Right lung (tissue), 10 donors: ENCODE measurements at places on chromosomes 7 and 10. TPM values are rescaled to one million over a fixed set of nuclear protein-coding genes. Genes with fewer than 3 reads are reported as not detected.

GRCh38 chr10:123202506-123202905, 48.3 kb downstream of the BUB3 start:
- DNase-seq: no peak

DNA sequence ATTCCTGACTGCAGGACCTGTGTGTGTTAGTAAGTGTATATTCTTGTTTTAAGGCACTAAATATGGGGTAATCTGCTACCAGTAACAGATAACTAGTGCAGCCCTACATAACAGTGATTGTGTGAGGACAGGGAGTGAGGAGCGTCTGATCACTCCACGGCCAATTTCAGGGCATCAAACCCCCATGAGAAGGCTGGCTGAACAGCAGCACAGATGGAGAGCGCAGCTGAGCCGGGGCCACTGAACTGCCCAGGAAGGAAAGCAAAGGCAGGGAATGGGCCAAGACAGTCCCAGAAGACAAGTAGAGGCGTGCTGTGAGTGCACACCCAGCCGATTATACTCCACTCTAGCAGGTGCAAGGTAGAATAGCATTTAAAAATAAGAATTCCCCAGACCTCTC, 157.1 kb upstream of the CHST15 start:
- DNase-seq: no peak

DNA sequence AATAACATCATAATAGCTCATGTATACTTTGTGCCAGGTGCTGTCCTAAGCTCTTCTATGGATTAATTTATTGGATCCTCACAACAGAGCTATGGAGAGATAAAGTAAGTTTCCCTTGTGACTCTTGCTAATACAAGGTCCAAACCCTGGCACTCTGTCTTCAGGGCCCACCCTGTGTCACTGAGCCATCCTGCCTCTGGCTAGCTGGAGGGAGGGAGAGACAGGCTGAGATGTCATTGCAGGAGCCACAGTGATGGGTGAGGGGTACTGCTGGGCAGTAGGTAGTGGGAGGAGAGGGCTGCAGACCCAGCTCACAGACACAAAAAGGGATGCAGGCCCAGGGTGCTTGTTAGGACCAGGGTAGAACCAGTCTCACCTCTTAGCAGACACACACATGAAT, 16.9 kb downstream of the GCK start:
- DNase-seq: no peak

GRCh38 chr10:361203-362081, 226.2 kb downstream of the ZMYND11 start:
- no peak for DNase-seq

Gene ENKUR
- 6.9 TPM for polyA plus RNA-seq

Gene VPS26A
- polyA plus RNA-seq: 71.6 TPM

Gene OR2A42
- polyA plus RNA-seq: 5.2 TPM

Gene CRHR2
- polyA plus RNA-seq: 0.12 TPM
